ENCODE measurements at places on chromosomes 6 and 20.

- DNase-seq, result no peak
Measured at GRCh38 chr6:128395596-128395995, 124.8 kb downstream of the PTPRK start.

DNA sequence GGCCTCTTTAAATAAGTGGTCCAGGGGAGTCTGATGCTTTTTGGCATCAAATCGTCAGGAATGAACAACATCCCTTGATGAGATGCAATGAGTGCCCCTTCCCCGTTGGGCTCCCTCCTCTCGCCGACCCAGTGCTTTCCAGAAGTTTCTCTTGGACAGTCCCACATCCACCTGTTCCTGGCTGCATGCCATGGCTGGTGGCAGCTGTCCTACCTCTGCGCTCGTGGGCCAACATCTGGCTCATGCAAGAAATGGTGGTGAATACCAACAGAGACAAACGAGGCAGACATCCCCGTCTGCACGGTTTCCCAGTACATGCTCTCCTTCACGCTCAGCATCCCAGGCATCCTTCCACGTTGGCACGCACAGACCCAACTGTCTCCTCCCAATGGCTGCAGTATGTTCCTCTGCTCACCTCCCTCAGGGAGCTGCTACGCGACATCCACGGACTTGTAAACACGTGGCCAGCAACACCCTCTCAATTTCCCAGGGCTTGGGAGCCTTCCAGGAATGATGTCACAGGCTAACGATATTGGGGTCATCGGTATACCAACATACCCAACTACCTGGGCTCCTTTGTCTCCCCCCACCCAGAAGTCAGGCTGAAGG is 37.5 kb downstream of the PPP1R3G start:
- DNase-seq, result no peak

- DNase-seq, result no peak
Measured at GRCh38 chr6:4274382-4275082, 139.2 kb upstream of the ECI2 start.

DNA sequence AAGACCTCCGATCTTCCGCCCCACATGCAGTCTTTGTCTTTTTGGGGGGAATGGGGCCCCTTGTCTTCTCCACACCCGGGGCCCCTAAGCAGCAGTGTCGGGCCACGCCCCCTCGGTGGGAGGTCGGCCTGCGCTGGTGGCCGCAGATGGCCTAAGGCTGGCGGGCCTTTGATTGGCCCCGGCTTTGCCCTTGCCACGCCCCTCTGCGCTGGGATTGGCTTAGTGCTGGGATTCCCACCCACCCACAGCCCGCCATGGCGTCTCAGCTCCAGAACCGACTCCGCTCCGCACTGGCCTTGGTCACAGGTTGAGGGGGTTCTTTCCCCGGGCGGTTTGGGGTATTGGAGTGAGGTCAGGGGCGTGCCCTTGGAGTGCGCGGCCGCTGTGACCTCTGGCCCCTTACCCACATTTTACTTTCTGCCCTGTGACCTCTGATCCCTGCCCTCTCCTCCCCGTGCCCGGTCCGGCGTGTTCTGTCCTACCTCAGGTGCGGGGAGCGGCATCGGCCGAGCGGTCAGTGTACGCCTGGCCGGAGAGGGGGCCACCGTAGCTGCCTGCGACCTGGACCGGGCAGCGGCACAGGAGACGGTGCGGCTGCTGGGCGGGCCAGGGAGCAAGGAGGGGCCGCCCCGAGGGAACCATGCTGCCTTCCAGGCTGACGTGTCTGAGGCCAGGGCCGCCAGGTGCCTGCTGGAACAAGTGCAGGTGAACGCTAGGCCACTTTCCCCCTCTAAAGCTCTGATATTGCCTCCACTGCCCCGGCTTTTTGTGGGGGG is at the start of gene HSD17B8:
TSS of gene HSD17B8 (plus strand) at position 241 of the 776 bp plus-strand sequence. CDS start at position 255, 14 bp downstream.
- peak; percentile 91 for DNase-seq

DNA sequence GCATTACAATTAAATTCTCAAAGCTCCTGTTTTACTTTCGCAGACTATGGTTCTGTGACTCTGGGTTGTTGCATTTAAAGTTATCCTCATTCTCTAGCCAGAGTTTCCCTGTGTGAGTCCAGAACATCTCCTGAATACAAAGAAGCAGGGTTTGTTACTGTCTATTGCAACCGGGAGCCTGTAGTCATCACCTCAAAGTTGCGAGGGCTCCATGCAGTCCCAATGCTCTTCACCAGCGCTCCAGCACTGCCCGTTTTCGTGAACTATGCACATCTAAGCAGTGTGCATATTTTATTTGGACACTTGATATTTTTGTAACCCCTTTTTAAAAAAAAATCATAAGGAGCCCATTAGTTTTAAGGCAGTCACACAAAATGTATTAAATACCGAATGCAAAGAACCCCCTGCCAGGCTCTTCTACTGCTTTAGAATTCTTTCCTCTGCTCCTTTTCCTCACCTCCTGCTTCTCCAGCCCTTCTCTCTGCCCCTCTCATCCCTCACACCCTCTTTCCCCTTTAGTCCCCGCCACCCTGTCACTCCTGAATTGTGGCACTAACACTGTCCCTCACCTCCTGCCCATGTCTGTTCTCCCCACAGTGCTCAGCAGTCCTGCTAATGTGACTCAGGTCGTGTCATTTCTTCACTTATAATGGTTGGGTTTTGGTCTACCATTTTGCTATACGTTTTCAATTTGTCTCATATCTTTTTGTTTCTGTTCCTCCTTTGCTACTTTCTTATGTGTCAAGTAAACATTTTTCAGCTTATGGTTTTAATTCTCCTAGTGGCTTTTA is 1.1 kb upstream of the HLA-C start:
- peak; percentile 27 for DNase-seq

- peak; percentile 98 for DNase-seq
Measured at GRCh38 chr6:158869826-158870648, 50.9 kb upstream of the EZR start.

DNA sequence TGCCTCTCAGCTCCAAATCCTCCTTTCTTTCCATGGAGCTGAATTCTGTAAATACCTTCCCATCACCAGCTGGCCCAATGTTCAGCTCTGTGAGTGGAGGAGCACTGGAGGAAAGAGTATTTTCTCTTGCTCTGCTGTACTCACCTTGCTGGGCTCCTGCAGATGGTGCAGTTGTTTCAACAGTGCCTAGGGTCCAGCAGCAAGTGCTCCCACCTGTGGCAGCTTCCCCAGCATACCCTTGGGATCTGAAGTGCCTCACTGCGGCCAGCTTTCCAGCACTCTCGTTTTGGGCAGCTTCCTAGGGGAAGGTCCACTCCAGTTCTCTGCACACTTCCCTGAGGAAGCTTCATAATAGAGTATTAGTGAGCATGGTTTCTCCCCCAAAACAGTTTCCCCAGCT is 170.9 kb downstream of the ARHGAP18 start:
- no peak for DNase-seq

- DNase-seq, result no peak
Measured at GRCh38 chr20:44001667-44002596, 87.3 kb downstream of the TOX2 start.

DNA sequence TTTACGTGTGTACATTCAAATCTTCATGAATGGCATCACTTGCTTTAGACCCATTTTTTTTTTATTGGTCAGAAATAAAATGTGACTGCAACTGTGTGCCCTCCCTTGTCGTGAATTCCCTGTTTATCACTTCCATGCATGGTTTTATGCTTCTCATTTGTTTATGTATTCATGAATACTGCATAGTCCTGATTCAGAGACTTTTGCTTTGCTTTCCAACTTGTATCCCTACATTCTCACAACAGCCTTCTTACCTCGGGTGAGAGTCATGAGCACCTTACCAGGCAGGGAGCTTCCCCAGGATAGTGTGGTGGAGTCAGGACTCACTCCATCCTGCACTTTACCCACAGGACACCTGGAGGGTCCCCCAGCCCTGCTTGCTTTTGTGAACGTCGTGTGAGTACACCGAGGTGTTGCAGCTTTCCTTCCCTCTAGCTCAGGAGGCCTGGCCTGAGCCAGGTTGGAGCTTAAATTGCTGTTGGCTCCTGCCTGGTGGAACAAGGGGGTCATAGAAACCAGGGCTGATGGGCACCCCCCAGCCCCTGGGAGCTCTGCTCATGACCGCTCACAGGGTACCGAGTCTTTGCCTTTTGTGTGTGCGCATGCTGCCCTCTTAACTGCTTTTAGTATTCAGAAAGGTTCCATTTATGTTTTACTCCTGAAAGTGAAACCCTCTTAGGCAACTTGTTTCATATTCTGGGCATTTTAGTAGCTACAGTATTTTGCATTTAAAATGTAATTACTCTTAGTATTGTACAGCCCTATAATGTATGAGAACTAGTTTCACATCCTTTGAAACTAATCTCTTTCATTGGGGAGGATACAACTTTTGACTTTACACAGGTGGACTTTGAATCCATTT is 66.0 kb downstream of the CDS2 start:
- no peak for DNase-seq

DNA sequence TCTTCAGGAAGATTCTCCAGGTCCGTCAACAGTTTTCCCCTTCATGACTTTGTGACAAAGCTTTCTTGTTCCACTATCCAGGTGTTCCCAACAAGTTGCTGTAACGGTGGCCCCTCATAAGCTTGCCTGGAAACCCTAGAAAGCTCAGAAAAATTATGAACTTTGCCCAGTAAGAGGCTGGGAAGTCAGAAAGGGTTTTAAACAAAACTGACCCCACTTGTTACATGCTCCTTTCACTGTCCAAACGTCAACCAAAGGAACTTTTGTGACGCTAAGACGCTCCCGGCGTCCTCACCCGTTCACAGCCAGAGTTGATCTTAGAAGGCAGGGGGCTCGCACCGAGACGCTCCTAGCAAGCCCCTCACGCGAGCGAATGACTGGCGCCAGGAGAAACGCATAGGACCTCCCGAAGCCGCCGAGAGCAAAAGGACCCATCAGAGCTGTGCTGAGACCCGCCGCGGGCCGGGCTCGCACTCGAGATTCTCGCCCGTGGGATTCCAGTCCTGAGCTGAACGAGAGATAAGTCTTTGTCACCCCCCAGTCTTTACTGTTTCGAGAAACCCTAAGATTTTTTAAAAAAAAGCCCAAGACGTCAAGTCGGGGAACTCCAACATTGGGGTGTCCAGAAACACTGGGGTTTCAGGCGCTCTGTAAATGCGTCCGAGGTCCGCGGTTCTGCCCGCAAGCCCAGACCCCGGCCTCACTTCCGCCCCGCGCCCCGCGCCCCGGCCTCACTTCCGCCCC is 544 bp upstream of the ACAT2 start:
- DNase-seq, result no peak

DNA sequence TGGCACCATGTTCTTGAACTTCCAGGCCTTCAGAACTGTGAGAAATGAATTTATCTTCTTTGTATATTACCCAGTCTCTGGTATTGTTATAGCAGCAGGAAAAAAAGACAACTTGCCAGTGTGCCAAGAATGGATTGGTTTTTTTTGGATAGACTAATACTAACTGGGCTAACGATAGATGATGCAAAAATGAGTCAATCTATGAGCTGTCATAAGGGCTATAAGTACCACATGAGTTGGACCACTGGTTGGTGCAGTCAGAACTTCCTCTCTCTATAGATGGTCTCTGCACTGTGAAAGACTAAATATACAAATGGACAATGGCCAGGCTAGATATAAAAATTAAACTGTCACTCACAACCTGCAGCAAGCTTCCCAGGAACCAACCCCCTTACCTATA is 87.6 kb upstream of the COL21A1 start:
- DNase-seq, result no peak
